ENCODE measurements at places on chromosomes 12 and 14.

DNA sequence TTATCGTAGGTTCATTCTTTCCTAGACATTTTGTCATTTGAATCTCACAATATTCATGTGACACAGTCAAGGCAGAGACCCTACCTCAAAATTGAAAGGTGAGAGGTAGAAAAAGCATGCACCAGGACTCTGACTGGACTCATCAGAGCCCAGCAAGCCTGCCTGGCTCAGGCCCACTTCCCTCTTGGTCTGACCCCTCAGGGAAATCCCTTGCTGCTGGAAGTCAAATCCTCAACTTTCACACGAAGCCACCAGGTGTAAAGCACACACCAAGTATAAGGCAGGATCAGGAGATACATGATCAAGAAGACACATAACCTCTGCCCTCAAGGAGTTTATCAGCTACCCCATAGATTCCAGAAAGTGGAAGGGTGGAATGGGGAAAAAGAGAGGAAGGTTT lies 18.8 kb downstream of the NIN start:
- no peak for DNase-seq

DNA sequence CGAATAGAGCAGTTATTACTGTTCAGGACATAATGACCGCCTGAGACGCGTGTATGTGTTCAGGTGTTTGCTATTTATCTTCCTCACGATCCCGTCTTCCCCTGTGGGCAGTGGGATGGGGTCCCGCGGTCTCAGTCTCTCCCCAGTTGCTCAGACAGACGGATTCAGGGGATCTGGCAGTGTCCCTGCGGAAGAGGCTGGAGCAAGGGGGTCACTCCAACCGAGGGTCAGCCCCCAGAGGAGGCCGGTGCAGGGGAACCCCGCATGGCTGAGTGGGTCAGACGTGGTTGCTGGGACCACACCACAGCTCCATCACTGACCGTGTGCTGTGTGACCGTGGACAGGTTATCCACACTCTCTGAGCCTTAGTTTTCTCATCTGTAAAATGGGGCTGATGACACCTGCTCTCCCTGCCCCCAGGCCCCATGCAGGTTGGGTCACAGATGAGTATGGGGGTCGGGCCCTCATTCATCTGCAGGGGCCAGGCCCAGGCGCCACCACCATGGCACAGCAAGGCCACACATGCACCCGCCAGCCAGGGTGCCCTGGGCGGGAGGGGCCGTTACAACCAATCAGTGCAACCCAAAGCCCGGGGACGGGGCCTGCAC lies 5.2 kb downstream of the MMP17 start:
- no peak for DNase-seq

DNA sequence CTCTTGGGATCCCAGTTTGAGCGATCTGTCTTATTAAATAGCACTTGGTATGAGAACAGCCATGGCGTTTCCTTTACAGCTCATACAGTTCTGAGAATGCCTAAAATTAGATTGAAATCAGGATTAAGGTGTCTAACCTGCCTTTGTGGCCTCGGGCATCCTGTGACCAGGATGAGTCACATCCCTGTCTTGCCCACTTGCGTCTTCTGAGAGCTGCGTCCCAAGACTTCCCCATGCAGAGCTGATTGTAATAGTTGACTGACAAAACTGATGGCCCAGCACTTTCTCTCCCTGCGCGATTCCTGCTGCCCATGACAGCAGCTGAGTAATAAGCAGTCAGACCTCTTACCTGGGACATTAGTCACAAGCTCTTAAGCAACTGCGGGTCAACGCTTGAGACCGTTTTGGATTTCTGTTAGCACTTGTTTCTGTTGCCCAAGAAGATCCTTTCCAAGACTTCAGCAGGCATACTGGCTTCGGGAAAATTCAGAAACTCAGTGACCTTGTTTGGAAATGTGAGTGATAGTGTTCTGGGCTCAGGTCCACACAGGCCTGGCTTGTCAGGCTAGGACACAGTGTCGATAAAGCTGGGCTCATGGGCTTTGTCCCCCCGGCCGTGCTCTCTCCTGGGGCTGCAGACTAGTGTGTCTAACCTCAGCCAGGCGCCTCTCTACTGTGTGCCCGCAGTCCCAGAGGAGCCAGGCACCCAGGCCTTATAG lies 169.9 kb upstream of the HIF1A start:
- peak; percentile 95 for DNase-seq

GRCh38 chr14:87387806-87388205 lies 605.2 kb downstream of the GALC start:
- no peak for DNase-seq

DNA sequence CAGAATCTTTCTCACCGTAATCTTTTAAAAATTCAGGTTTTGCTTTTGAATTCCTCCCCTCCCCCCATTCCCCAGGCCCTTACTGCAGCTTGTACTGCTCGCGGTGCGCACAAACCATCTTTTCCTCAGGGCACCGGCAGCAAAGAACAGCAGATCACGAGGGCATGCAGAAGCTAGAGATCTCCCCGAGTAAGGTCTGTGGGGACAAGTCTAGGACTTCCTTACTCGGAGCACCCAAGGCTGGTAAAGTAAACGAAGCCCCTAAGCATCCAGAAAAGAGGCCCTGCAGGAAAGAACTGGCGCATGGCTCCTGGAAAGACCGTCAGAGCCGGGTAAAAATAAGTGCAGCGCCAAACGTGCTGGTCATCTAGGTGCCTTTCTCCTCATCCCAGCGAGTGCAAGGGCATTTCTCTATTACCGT lies 727 bp downstream of the LDHB start:
- DNase-seq: peak; percentile 43

DNA sequence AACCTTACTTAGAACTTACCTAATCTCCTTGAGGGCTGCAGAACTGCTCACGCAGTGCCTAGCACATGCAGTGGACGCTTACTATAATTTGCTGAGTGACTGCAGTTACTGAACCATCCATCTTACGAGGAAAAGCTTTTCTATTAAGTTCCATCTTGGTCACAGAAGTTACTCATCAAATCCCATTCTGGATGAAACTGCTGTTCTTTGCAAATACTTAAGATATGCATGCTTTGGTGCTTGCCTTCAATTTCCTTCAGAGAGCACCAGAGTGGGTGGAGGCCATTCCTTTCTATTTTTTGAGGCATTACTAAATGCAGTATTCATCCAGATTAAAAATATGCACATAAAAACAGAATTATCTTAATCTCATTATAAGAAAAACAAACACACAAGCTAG lies 17.7 kb upstream of the PELI2 start:
- no peak for DNase-seq

GRCh38 chr14:103533999-103534575 lies 5.1 kb downstream of the TRMT61A start:
- DNase-seq: no peak

- no peak for DNase-seq
These were observed 214.2 kb downstream of the ADAMTS20 start for GRCh38 chr12:43337571-43338444.

- DNase-seq: no peak
These were observed 41.1 kb downstream of the PROX2 start for GRCh38 chr14:74834692-74835392.

DNA sequence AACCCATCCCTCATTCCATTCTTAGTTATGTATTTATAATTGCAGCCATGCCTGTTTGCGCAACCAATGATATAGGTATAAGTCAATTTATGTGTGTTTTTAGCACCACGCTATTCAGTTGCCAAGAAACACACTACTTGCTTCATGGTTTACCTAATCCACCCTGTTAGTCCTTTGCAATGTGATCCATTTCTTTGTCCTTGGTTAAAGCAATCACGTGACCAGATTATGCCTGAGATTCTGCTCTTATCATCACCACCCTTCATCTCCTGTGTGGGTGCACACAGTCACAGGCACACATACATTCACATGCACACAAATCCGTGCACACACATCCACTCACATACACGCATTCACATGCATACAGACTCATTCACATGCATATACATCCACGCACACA lies 52.3 kb upstream of the KCNA5 start:
- no peak for DNase-seq

DNA sequence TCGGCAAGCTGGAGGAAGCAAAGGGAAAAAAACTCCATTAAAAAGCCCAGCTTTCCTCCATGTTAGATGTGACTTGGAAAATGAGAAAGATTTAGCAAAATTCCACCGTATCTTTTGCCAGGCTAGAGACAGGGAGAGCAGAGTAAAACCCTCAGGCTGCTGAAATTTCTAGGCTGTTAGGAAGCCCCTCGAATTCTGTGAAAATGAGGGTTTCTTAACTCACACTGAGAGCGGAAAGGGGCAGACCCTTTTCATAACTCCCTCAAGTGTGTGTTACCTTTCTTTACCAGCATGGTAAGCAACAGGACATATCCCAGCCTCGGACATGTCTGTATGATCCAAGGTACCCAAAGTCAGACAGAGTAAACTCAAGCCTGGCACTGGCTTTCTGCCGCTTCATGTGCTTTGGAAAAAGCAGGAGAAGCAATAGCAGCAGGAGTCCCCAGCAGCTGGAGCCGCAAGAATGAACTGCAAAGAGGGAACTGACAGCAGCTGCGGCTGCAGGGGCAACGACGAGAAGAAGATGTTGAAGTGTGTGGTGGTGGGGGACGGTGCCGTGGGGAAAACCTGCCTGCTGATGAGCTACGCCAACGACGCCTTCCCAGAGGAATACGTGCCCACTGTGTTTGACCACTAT lies at the start of gene RHOJ:
Gene RHOJ, plus strand, starts transcription at position 37 of the 637 bp plus-strand sequence. Its CDS starts 427 bp downstream, at position 464.
- DNase-seq: peak; percentile 53

GRCh38 chr12:75528272-75528671 lies 16.9 kb upstream of the KRR1 start:
- DNase-seq: no peak

- no peak for DNase-seq
These were observed 103.5 kb upstream of the PPP4R3A start for GRCh38 chr14:91613459-91614112.

GRCh38 chr14:101126731-101127130 lies 223.2 kb upstream of the RTL1 start:
- no peak for DNase-seq

DNA sequence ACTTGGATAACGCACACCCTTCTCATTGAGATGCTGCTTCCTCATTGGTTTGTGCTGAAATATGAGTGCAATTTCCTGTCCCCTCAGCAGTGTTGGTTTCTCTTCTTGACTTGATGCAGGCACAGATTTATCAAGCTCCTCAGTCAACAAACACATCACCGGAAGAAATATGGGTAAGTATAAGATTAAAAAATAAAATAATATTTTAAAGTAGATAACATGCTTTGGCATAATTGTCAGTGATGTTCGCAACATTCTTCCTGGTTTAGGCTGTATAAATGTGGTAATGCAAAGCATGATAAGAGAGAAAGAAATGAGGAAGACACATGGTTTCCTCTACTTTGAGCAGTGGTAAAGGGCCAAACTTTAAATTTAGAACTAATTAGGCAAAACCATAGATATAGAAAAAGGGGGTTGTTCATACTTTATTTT lies at the start of gene GPR65:
Gene GPR65, plus strand, starts transcription at position 86 of the 432 bp plus-strand sequence. CDS start 5,713 bp downstream, outside the sequence.
- no peak for DNase-seq

DNA sequence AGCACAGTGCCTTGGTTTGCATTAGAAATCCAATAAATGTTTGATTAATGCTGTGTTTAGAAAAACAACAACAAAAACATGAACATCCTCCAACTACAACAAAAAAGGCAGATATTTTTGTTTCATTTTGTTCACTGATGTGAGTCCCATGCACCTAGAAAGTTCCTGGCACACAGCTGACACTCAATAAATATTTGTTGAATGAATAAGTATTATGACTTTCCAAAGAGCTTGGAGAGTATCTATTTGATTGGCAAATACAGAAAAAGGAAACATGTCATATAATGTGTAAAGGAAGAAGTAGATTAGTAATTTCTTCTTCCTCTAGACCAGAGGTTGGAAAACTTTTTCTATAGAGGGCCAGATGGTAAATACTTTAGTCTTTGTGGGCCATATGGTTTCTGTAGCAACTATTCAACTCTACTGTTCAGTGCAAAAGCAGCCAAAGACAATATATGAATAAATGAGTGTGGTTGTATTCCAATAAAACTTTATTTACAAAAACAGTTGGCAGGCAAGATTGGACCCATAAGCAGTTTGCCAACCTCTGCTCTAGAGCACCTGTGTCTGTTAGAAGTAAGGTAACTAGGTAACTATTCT lies 312.3 kb upstream of the DIO2 start:
- no peak for DNase-seq
